ENCODE measurements at places on chromosomes 3 and 15.

DNA sequence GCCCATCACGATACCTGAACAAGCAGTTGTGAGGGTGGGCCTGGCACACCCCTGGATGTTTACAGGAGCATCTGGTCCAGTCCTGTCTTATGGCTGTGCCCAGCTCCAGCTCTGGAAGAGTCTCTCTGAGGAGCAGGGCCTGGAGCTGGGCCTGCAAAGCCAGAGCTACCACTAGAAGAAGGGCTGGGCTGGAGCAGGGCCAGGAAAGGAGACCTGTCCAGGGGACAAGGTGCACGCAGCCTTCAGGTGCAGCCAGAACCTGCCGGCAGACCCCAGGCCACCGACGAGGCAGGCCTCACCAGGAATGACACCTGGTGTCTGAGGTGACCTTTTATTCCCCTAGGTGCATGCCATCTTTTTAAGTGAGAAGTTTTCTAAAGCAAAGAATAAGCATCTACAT, 8.4 kb upstream of the BCL2L10 start:
- no peak for DNase-seq

DNA sequence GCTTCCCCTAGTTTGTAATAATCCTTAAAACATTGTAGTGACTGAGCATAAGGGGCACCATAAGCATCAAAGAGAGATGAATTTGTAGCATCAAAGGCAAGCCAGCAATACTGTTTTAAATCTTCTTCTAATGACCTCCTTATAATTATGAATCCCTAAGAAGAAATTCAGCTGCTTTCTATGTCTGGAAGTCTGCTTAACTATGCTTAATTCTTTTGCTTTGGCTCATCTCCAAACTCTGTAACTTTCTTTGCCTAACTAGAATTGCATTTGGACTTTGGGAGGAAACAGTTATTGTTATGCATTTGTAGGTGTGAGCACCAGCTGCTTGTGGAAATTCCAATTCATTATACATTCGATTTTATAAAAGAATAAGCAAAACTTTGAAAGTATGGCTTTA, 117.7 kb upstream of the SPATA16 start:
- no peak for DNase-seq

GRCh38 chr3:181610083-181610972, 101.4 kb upstream of the SOX2 start:
- DNase-seq, result no peak

DNA sequence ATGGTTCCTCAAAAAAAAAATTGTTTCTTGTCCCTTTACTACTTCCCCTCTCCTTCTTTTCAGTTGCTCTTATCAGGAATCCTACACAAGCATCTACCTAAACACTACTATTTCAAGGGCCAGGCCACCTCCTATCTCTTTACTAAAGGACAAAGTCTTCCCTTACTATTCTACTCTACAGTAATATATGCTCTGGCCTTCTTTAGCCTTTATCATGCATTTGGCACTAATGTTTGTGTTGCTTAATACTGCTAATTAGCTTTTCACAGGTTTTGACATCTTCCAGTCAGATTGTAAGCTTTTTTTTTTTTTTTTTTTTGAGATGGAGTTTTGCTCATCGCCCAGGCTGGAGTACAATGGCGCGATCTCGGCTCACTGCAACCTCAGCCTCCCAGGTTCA, 5.3 kb downstream of the CEP19 start:
- no peak for DNase-seq

- DNase-seq, result no peak
Measured at GRCh38 chr3:45321607-45322391, 66.6 kb upstream of the LARS2 start.

GRCh38 chr3:62159709-62160092, 213.6 kb downstream of the FEZF2 start:
- DNase-seq, result no peak

GRCh38 chr3:116285781-116286421, 159.4 kb downstream of the LSAMP start:
- DNase-seq, result no peak

GRCh38 chr3:17846466-17846865, 104.0 kb upstream of the TBC1D5 start:
- no peak for DNase-seq

- no peak for DNase-seq
Measured at GRCh38 chr3:12224181-12225147, 64.4 kb upstream of the PPARG start.

- no peak for DNase-seq
Measured at GRCh38 chr3:126827121-126827520, 123.1 kb downstream of the CHCHD6 start.

DNA sequence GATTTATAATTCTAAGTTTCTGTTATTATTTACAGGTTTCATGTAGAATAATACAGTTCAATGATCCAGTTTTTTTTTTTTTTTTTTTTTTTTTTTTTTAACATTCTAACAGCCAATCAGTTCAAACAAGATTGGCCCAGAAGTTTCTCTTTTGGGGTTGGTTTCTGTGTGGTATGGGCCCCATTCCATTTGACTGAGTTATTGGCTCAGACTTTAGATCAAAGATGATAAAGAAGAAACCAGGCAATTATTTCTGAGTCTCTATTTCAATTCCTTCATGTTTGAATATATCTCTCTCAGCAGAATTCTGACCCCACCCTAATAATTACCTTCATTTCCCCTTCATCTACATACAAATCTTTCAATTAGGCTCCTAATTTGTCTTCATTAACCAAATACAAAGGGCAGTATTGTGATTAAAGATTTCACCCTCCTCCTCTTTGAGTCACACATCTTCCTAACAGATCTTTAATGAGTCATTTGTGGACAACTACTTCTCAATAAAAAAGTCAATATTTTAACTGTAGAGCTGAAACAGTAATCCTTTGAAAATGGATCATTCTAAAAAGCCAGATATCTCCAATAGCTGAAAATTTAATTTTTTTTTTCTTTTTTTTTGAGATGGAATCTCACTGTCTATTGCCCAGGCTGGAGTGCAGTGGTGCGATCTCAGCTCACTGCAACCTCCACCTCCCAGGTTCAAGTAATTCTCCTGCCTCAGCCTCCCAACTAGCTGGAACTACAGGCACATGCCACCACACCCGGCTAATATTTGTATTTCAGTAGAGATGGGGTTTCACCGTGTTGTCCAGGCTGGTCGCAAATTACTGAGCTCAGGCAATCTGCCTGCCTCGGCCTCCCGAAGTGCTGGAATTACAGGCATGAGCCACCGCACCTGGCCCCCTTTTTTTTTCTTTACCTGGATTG, 878.8 kb downstream of the NAALADL2 start:
- no peak for DNase-seq

GRCh38 chr3:117798221-117798620, 1088.6 kb downstream of the TUSC7 start:
- DNase-seq, result no peak

GRCh38 chr3:184234224-184234623, 4.8 kb downstream of the VWA5B2 start:
- DNase-seq, result no peak

- no peak for DNase-seq
Measured at GRCh38 chr3:131591394-131592014, 88.7 kb upstream of the MRPL3 start.

DNA sequence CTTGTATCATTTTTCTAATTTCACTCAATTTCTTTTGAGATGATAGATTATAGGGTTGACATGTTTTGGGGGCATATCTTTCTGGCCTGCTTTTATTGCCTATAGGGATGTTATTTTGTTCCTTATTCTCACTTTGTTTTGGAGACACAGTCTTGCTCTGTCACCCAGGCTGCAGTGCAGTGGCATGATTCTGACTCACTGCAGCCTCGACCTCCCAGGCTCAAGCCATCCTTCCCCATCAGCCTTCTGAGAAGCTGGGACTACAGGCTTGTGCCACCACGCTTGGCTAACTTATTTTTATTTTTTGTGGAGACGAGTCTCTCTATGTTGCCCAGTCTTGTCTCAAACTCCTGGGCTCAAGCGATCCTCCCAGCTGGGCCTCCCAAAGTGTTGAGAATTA, 72.8 kb upstream of the FAN1 start:
- DNase-seq, result no peak

DNA sequence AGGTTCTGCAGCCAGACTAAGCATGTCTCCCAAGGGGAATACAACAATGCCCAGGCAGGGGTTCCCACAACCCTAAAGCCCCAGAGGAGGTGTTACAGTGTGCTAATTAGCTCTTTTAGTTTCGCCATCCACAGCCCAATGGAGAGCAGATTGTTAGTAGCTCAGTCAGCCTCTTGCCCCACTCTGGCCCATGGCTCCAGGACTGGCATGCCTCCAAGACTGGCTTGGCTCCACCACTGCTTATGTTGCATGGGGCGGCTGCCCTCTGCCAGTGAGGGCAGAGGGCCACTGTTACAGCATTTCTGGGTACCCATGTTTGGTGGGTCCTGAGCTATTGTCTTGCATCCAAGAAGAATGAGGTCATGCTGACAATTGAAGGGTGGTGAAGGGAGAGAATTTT, 231.1 kb upstream of the MDFIC2 start:
- no peak for DNase-seq

DNA sequence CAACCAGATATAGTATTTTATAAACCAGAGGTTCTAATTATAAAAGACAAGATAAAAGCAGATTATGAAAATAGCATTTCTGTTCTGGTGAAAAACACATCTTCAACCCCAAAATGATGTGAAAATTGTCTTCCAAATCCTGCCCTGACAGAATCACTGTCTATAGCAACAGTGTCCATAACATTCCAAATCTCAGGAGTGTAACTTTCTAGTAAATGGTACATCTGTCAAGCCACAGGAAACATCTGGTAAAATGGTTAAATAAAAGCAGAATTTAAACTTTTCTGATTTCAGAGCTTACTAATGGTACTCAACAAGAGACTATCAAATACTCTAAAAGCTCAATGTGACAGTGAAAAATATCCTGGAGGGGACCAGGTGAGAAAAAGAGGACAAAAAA, 60.5 kb downstream of the VGLL4 start:
- DNase-seq, result no peak

GRCh38 chr3:10400050-10400748, 79.3 kb upstream of the SEC13 start:
- DNase-seq, result no peak

GRCh38 chr3:29283231-29284119, 2.6 kb downstream of the RBMS3 start:
- DNase-seq, result no peak

DNA sequence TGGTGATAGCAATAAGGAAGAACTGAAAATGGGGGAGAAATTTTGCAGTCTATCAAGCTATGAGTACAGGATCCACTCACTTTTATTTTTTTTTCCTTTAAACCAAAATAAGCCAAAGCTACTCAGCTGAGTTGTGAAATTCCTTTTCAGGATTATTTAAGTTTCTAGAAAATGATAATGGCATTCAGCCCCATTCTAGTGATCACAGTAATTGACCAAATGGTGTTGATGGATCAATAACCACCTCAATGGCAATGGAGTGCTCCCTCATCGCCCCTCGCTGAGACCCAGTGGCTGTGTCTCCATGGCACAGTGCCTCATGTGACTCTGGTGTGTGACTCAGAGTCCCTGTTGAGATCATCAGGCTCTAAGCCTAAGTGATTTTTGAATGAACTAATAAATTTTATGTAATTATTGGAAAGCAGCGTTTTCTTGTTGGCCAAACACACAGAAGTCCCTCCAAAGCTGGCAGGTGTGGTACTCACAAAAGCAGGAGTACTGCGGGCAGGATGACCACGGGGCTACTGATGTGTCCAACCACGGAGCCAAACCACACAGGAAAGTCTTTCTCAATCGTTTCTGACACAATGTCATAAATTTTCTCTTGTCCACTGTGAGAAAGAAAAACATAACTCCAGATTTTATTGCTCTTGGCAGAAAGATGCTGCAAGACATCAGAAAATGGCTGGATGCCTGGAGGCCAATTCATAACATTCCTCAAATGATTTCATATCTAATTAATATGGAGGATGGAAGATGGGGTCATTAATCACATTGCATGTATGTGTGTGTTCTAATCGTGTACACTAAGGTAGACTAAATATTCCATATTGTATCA, 14.4 kb upstream of the STARD5 start:
- DNase-seq, result no peak

GRCh38 chr3:148697306-148698189, at the start of gene AGTR1:
AGTR1 (plus strand) TSS chr3:148697903; CDS start chr3:148741036, 43,133 bp downstream.
- DNase-seq, result no peak

- DNase-seq, result no peak
Measured at GRCh38 chr3:168933614-168934013, 729.9 kb downstream of the MECOM start.

DNA sequence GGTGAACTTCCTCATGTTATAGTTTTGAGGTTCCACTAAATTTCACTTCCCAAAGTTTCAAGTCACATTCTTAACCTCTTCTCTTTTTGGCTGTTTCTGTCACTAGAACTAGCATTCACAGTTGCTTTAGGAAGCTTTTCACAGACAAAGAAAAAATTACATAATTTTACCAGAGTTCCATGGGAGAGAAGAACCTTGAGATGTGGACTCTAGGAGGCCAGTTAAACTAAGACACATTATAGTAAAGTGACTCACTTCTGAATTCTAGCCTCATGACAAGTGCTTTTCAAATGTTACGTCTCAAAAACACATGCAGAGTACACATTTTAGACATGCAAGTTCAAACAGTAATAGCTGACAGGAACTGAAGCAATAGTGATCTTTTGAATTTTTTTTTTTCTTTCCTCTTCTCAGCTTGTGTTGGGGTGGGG, 39.9 kb upstream of the LRTM1 start:
- DNase-seq, result no peak

DNA sequence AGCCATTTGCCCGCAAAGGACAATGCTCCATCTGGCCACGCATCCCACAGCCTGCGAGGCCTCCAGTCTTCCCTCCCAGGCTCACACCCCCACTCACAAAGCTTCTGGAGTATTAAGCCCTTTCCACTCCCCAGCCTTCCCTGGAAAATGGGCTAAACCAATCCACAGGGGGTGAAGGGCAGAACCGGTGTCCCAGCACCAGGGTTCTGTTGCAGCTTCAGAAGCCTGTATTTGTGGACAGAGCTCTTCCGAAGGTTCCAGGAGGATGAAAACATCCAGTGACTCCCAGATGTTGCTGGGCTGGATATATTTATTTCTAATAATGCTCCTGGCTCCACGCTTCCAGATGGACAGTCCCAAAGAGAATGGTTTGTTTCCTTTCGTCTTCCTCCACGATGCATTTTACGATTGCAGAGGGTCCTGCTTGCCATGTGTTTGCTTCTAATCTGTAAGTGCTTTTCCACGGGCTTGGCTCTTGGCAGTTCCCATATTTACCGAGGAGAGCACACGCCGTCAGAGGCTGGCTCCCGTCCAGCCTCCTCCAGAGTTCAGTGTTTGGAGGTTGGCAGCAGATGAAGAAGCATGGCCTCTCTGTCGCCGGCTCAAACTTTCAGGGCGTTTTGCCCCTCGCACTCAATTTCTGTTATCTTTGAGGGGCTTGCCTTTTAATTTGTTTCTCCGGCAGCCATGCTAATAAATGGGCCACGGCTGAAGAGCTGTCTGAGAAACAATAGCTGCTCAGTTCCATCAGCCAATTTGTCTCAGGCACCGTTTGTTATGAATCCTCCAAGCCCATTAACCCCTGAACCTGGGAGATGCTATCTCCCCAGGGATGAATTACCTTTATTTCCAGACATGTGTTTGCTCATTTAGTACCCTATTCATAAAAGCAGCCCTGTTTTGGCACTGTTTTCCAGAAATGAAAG, 367.9 kb upstream of the PROK2 start:
- DNase-seq, result no peak

- DNase-seq, result no peak
Measured at GRCh38 chr3:14231998-14232501, 53.4 kb downstream of the LSM3 start.
